Daoy (cell line): ENCODE measurements at places on chromosomes 6 and 20. TPM values are rescaled to one million over a fixed set of nuclear protein-coding genes. Genes with fewer than 3 reads are reported as not detected.
A peak's percentile ranks its signal among the peaks of the same experiment; 100 is the strongest.

- no peak for DNase-seq
Measured at GRCh38 chr20:16228722-16229121, 344.5 kb downstream of the KIF16B start.

DNA sequence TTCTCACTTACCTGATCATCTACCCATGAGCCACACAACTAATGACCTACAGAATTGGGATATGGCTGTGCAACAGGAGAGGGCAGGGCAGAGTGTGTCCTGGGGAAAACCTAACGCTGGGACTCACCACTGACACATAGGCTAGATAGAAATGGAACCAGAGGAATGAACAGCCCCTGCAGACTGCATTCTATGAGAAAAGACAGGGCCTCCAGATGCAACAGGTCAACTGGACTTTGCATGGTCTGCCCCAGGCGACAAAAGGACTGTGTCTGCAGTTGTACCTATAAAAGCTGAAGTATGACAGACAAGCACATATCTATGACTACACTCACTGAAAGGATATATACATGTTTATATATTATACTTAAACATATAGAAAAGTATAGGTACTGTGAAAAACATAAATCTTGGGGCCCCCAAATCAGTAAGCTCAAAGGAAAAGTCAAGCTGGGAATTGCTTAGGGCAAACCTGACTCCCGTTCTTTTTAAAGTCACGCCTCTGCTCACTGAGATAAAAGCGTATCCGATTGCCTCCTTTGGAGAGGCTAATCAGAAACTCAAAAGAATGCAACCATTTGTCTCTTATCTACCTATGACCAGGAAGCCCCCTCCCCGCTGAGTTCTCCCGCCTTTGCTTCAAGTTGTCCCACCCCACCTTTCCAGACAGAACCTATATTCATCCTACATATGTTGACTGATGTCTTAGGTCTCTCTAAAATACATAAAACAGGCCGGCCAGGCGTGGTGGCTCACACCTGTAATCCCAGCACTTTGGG, 68.5 kb downstream of the EPB41L2 start:
- DNase-seq, result no peak

DNA sequence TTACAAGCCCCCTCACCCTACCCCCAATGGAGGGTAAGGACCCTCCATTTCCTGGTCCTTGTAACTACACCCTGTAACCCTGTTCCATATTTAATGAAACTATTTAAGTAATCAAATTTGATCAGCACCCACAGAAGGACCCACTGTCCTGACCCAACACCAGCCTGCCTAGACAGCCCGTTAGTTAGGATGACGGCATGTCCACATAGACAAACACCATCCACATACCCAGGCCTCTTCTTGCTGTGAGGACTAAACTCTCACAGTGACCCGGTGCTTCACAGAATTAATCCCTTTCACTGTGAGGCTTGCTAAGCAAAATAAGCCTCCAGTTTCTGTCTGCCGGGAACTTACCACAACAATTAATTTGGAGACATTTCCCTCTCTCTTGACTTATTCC, 32.8 kb upstream of the FOXQ1 start:
- DNase-seq, result no peak

GRCh38 chr20:62350098-62350628, 16.9 kb downstream of the LAMA5 start:
- peak; percentile 62 for DNase-seq

DNA sequence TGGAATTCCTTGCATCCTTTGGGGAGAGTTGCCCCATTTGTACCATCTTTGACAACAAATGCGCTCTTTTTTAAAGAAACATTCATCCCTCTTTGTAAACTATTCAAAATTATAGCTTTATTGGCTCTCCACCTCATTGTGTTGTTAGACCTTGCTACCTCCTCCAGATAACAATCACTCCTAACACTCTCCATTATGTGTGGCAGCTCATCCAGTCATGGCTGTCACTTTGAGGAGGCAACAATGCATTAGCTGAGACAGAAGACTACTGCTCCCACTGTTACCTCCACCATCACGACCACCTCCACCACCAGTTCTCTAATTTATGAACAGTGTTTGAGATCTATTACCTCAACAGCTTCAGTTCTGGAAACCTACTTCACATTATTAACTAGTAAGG, 339.1 kb downstream of the FRK start:
- no peak for DNase-seq

- DNase-seq, result no peak
Measured at GRCh38 chr6:159217595-159218275, 48.5 kb downstream of the FNDC1 start.

DNA sequence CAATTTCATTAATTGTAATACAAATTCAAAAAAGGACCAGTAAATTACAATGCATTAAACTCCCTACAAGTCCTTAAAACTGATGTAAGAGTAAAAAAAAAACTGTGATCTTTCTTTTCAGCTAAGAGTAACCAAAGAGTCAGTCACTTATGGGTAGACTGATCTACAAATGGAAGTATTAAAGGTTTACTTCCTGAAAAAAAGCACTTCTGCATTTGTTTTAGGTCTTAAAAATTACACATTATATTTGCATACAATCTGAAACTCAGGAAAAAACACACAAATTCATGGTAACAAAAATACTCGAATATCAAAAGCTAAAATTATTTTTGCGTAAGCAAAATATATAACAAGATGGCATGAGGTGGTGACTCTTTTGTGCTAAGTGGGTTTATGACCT, 23.5 kb downstream of the USP49 start:
- DNase-seq, result no peak

DNA sequence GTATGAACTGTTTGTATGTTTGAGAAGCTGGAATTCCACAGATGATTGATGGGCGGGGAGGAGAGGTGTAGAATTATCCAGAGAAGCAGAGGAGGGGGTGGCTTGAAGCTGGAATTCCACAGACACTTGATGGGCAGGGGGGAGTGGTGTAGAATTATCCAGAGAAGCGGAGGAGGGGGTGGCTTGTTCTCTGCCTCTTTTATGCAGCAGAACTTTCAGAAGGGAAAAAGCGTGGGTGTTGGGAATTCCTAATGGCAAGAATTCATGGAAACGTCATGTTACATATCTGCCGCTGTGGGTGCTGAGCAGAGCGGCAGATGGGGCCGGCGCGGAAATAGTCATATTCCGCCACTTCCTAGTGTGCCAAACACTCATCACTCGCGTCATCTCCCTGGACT, 167.9 kb upstream of the KCNG1 start:
- DNase-seq, result no peak

- DNase-seq, result no peak
Measured at GRCh38 chr6:71375676-71376075, 87.1 kb downstream of the OGFRL1 start.

DNA sequence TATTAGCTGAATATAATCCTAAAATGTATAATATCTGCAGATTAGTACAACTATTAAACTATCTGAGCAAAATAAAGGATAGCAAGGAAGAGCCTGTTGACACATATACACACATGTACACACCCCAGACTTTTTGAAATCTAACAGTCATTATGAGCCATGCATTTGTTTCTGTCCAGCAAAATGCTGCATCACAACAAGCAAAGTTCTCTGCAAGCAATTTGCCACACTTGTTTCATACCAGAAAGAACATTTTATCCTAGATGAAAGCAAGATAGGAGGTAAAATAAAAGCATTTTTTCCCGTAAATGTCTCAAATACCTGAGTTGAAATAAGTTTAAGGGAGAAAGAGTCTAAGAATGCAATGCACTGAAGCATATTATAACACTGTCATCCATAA, 145.2 kb downstream of the COL21A1 start:
- DNase-seq, result no peak

DNA sequence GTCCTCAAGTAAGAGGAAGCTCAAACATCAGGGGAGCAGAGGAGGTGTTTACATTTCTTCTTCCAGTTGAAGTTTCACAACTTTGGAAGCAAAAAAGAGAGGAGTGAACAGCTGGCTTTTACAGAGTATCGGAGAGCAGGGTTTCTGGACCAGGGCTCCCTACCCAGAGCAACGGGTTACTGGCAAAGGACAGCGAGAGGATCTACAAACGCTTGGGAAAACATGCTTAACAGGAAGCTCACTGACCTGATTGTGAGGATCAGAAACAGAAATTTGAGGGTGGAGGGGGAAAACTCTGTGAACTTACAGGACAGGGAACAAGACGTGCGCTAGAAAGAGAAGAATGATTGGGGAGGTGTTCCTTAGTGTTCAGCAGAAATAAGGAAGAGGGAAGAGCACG, 85.7 kb upstream of the TAB2 start:
- DNase-seq, result no peak

GRCh38 chr6:18507561-18507960, 120.4 kb downstream of the RNF144B start:
- DNase-seq, result no peak

DNA sequence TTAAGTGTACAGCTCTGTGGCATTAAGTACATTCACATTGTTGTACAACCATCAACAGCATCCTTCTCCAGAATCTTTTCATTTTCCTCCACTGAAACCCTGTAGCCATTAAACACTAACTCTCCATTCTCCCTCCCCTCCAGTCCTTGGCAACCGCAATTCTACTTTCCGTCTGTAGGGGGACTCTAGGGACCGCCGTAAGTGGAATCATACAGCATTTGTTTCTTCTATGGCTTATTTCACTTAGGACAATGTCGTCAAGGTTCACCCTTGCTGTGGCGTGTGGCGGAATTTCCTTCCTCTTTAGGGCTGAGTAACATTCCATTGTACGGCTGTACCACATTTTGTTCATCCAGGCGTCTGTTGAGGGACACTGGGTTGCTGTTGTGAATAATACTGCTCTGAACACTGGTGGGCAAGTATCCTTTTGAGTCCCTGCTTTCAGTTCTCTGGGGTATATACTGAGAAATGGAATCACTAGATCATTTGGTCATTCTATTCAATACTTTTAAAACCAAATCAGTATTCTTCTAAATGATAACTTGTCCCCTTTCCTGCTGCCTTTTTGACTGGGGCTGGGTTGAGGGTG, 50.7 kb downstream of the PPP1R3G start:
- DNase-seq, result peak; percentile 62

DNA sequence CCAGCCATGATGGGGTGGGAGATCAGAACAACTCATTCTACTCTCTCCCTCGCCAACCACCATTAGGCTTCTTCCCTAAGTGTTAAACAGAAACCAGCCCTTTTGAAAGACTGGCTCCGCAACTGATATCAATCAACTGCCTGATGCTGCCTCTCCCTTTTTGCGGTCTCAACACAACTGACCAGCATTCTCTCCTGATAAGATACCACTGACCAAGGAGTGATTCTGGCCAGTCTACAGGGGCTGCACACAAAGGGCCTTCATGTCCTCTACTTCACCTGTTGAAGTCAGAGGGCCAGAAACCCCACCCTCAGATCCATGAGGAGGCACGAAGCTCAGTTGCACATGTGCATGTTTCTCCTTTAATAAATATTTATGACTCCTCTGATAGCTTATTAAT, 145.1 kb downstream of the CD24 start:
- no peak for DNase-seq

- DNase-seq, result no peak
Measured at GRCh38 chr20:33007376-33008335, at the start of gene BPIFB2. Gene BPIFB2 (plus strand): TSS chr20:33007704. CDS start chr20:33008575, 871 bp downstream.

DNA sequence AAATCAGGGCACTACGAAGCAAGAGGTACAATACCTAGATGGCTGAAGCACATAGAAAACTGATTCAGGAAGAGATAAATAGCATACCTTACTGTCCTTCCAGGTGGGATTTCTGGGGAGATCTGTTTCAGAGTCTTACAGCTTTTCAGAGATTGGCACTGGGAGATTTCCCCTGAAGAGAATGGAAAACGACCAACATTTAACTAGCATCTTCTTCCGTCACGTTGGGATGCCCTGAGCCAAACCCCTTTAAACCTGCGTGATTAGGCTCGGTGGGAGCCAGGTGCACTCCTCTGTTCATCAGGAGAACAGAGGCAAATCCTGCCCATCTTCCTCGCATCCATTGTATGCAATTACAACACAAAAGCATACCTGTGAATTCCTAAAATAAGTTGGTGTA, 614.5 kb downstream of the HDGFL1 start:
- no peak for DNase-seq

- DNase-seq, result no peak
Measured at GRCh38 chr6:81051952-81052351, 700.5 kb downstream of the TENT5A start.

DNA sequence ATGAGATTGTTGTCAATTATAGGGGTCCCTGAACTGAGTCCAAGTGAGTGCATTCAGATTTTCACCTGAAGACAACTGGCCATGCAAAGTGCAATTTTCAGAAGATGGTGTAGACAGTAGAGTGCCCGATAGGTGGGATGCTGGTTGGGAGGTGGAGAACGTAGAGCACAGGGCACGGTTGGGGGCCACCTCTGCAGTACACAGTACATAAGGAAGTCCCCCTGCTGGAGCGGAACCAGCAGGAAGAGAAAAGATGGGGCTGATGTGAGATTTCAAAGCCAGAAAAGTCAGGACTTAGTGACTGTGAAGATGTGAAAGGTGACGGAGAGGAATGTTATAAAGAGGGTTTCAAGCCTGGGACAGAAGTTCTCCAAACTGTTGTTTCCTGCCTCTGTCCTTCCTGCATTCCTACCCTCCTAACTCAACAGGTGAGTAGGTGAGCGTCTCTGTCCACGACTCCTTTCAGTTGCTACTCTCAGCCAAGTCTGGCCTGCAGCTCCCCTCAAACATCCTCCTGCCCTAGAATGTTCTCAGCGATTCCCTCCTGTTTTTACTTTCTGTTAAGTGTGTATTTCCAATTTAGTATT, 330.8 kb downstream of the PRL start:
- no peak for DNase-seq

DNA sequence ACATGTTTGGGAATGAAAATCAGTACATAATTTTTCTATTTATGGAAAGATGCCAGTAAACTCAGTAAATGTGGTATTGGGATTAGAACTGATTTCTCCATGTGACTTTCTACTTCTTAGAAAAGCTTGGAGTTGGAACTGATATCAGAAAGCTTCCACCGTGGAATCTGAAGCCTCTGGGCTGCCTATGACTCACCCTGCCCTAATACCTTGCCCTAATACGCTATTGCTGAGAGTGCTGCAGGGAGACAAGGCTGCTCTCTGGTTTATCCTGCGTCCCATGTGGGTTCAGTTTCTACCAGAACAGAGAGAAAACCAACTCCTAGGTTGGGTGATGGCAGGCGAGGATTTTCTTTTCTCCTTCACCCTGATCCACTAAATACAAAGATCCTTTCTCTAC, 3.3 kb upstream of the STMND1 start:
- peak; percentile 33 for DNase-seq

DNA sequence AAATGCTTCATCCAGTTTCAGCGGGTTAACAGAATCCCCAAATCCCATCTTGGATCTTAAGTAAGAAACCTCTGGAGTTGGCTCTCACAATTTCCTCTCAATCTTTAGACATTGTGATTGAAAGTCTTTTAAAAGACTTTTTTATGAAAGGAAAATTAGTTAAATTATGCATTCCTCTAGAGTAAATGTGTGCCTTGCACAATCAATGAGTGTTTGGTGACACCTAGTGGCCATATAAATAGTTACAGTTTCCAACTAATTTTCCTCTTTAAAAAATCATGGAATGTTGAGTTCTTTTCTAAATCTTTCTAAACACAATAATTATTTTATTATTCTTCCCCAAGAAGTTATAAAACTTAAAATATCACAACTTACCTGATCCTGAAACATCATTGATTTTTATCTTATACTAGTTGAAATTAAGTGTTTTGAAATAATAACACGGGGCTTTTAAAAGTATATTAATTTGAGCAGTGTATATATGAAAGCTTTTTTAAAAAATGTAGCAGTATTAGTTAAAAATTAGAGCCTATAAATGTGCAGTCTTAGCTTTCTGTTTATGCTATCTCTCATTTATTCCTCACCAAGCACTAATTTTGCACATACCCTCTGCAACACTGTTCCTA, 66.4 kb downstream of the PKHD1 start:
- peak; percentile 25 for DNase-seq

BANF2 gene
- total RNA-seq, result not detected in 2 replicates

HLA-DOA gene
- 1.9 TPM in 1 of 2 replicates, not detected in the other for total RNA-seq

EFCAB8 gene
- total RNA-seq, result 1.2 TPM in 1 of 2 replicates, not detected in the other

LBP gene
- total RNA-seq, result not detected in 2 replicates
